ENCODE measurements at places on chromosomes 16 and 17.

GRCh38 chr16:10362077-10362863 lies 23.6 kb upstream of the ATF7IP2 start:
- DNase-seq: no peak

GRCh38 chr17:80260791-80261158 lies at the start of gene RNF213:
TSS of gene RNF213 (plus strand) at chr17:80260852. CDS start at chr17:80263682, 2,830 bp downstream.
- no peak for DNase-seq

DNA sequence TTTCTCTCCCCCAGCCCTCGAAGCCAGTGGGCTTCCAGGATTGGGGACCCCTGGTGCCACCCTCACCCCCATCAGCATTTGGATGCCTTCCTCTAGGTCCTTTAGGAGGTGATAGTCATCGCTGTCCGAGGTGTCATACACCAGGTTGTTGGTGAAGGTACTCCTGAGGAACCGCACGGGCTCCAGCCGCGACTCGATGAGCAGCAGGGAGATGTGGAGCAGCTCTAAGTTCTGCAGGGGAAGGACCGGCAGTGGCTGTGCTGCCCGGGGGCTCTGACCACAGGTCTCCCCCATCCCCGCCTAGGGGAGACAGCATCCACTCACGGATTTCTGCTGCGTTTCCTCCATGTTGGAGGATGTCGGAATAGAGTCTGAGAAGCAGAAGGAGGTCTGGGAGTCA lies 962 bp downstream of the CSHL1 start:
- DNase-seq: no peak

DNA sequence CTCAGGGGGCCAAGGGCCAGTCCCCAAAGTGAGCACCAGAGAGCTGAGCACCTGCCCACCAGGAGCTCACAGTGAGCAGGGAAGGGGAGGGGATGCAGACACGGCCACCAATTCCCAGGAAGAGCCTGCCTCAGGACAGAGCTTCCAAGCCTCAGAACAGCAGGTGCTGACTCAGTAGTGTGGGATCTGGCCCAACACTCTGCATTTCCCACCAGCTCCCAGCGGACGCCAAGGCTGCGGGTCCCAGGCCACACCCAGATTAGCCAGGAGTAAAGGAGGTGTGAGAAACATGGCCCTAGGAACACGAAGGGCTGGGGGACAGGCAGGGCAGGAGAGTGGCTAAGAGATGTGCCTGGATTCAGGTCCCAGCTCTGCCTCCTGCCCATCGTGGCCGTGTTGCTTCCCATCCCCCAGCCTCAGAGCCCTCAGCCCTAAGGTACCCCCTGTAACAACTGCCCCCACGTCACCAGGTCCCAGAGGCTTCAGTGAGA lies 28.4 kb upstream of the EIF1 start:
- DNase-seq: no peak

GRCh38 chr17:34386697-34387550 lies 23.9 kb upstream of the CCL1 start:
- no peak for DNase-seq

DNA sequence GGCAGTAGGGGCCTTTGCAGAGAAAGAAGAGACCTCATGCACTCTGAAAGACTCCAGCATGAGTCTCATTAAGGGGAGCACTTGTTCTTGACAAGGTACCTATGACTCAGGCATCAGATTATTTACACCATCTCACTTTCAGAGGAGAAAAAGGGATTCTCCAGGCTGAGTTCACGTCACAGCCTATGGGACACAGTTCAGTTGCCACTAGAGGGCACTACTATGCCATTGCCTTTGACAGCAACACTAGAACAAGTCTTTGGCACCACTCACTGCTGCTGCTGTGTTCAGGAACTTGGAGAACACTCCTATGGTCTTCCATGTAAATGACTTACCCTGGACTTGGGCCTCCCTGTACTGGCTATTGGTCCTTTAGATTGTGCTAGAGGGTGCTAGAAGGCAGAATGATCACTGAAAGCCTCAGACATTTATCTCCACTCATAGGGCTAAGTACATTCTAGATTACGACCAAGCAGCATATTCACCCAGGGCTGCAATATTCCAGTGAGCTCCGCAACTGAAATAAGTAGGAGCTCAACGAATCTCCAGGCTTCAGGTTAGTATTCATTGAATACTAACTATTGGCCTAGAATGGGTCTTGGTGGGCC lies 225.1 kb upstream of the CA10 start:
- peak; percentile 26 for DNase-seq

- DNase-seq: no peak
Measured at GRCh38 chr17:20281860-20282259, 185.5 kb downstream of the LGALS9B start.
